Thyroid gland (tissue), 4 donors: ENCODE measurements at places on chromosomes 3 and 15. TPM values are rescaled to one million over a fixed set of nuclear protein-coding genes. Genes with fewer than 3 reads are reported as not detected.

DNA sequence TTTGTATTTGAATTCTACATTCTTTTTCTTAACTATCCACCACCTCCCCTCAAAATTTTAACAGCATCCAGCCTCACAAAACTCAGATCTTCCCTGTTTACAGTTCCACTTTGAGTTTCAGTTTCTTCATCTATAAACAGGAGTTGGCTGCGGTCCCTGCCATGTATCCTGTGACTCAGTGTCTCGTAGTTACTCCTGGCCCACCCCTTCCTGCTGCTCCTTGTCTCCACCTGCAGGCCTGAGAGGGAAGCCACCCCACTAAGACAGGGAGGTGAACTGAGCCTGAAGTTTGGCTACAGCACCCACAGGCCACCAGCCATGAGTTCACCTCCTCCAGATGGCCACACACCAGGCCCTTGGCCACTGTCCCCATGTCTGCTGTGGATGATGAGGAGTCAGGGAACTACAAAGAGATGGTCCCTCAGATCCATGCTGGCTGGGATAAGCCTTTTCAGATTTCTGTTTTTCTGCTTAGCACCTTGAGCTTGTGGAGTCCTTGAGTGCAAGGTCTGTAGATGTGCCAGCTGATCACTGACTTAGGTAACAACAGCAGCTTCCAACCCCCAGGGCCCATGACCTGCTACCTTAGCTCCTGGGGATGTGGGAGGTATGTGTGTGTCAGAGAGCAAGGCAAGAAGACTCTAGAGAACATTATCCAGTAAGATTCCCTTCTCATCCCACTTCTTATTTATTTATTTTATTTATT is 37.5 kb downstream of the CD86 start:
- H3K4me3 ChIP-seq, result no peak overlapping the region
- peak; percentile 10 for DNase-seq
- H3K4me1 ChIP-seq, result no peaks in the 10 kb centered on the region
- no peaks in the 10 kb centered on the region for H3K27me3 ChIP-seq

Gene TBC1D5
- total RNA-seq, result 129 TPM

DNA sequence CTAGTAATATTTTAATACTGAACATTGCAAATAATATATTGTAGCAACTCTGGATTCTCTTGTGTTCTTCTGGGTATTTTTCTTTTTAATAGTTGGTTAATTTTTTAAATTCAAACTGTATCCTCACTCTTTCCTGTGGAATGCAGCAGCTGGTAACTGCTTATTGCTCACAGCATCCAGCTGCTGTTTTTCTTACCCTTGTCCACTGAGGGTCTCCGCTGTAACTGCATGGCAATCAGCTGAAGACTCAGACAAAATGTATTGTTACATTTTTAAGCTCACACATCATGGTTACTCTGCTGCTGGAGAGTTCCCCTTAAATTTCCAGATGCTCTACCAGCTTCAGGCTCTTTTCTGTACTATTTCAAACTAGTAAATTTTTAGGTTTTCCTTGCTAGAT is 227.6 kb downstream of the MBNL1 start:
- no peaks in the 10 kb centered on the region for H3K36me3 ChIP-seq
- no peaks in the 10 kb centered on the region for H3K27me3 ChIP-seq
- H3K4me3 ChIP-seq, result no peak overlapping the region
- H3K4me1 ChIP-seq, result no peaks in the 10 kb centered on the region
- H3K27ac ChIP-seq, result peak overlapping the region; percentile 34
- no peak for DNase-seq

DNA sequence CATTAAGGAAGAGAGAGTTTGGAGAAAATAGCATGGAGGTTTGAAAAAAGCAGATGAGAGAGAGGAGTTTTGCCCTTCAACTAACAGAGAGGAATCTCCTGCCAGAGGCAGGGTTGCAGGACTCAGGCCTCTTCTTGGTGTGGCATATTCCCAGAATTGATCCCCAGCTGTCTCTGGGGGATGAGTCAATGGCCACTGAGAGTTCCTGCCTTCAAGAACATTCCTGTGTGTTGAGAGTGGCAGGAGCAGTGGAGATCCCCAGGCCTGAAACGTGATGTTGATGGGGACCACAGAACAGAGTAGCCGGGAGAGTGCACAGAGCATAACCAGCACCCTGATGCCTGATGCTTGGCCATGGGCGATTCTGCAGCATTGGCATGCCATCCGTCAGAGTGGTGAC is 348.4 kb upstream of the THBS1 start:
- H3K27me3 ChIP-seq, result no peaks in the 10 kb centered on the region
- H3K27ac ChIP-seq, result no peak overlapping the region
- no peaks in the 10 kb centered on the region for H3K4me1 ChIP-seq
- no peaks in the 10 kb centered on the region for H3K36me3 ChIP-seq
- no peak for DNase-seq

GRCh38 chr3:196115678-196116083 is 33.8 kb upstream of the TFRC start:
- H3K27me3 ChIP-seq, result no peaks in the 10 kb centered on the region
- H3K27ac ChIP-seq, result no peak overlapping the region
- no peak overlapping the region for H3K4me3 ChIP-seq
- no peaks in the 10 kb centered on the region for H3K36me3 ChIP-seq

DNA sequence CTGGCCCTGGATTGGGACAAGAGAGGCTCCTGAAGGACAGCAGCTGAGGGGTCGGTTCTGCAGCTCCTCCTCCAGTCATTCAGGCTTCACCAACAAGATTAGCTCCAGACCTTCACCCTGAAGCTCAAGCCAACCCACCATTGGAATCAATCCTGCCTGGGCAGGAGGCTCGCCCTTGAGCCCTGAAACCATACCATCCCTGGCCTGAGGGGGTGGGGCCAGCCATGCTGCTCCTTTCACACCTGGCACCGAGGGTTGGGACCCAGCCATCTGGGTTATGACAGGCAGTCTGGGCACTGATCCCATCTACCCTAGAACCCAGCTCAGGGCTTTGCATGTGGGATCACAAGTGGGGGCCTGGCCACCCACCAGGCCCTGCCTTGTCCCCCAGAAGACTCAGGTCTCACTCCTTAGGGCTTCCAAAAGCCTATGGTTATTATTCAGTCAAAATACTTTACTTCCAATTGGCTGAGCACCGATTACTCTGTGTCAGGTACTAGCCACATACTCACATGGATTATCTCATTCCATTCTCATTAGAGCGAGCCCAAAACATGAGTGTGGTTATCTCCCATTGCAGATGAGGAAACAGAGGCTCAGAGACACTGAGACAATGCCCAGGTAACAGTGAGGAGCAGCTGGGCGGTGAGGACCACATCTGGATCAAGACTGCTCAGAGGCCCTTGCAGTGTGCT is 3.1 kb downstream of the ABHD14B start:
- DNase-seq, result no peak
- no peaks in the 10 kb centered on the region for H3K36me3 ChIP-seq
- peaks cover 35% of the 10 kb centered on the region for H3K4me1 ChIP-seq
- no peaks in the 10 kb centered on the region for H3K27me3 ChIP-seq

Gene SLC12A1
- total RNA-seq, result not detected

GRCh38 chr3:168096210-168096652 is 507 bp upstream of the GOLIM4 start:
- H3K4me3 ChIP-seq, result peak overlapping the region; percentile 72
- no peaks in the 10 kb centered on the region for H3K27me3 ChIP-seq
- no peaks in the 10 kb centered on the region for H3K36me3 ChIP-seq
- H3K4me1 ChIP-seq, result peaks cover 23% of the 10 kb centered on the region
- H3K27ac ChIP-seq, result peak overlapping the region; percentile 90
- DNase-seq, result peak; percentile 65

GRCh38 chr3:136141891-136142290 is 54.2 kb downstream of the MSL2 start:
- H3K27ac ChIP-seq, result no peak overlapping the region
- no peaks in the 10 kb centered on the region for H3K27me3 ChIP-seq
- DNase-seq, result no peak
- no peak overlapping the region for H3K4me3 ChIP-seq
- H3K4me1 ChIP-seq, result no peaks in the 10 kb centered on the region

DNA sequence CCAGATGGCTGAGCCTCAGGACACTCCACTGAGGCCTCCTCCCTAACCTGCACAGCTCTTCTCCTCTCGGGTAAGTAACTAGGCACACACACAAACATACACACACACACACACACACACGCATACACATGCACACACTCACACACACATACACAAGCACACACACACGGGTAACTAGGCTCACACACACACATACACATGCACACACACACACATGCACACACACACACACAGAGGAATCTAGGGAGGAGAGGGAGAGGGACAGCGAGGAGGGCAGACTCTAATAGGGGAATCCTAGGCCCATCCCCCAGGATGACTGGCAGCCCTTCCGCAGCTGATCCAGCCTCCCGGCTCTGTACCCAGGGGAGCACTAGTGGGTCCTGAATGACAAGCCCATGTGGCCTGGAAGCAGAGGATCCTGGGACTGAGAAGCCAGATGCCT is 177.4 kb upstream of the LINGO1 start:
- H3K36me3 ChIP-seq, result no peaks in the 10 kb centered on the region
- H3K27me3 ChIP-seq, result no peaks in the 10 kb centered on the region
- no peaks in the 10 kb centered on the region for H3K4me1 ChIP-seq

DNA sequence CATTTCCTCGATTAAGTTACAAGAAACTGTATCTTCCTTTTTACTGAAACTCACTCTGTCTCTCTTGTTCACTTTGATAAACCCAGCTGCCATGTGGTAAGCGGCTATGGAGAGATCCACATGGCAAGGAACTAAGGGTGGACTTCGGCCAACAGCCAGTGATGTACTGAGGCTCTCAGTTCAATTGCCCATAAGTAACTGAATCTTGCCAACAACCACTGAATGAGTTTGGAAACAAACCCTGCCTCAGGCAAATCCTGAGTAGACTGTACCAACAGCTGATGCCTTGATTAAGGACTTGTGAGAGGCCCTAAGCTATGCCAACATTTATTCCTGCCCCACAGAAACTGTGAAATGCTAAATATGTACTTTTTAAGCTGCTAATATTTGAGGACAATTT is 433.5 kb downstream of the PLOD2 start:
- no peaks in the 10 kb centered on the region for H3K4me1 ChIP-seq
- no peak overlapping the region for H3K4me3 ChIP-seq

Gene STRIT1
- total RNA-seq, result not detected

Gene ARIH2
- total RNA-seq, result 119 TPM
